ENCODE measurements at places on chromosomes 12 and 14.

- DNase-seq: no peak
Measured at GRCh38 chr14:24597403-24597802, 12.1 kb downstream of the GZMH start.

DNA sequence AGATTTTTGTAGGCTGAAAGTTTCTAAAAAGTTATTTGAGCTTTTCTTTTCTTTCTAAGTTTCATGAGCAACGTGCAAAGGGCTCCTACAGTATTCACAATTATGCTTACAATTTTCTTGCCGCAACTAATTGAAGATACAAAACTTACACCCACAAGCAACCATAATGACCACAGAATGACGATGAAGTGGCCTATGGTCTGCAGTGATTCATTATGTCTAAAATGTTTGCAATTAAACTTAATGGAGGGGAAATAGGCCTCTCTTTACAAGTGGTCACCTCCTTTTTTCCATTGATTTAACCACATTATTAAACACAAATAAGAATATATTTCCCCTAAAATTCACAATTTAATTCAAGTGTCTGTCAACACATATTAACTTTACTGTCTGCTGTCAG is 732.6 kb upstream of the FLRT2 start:
- DNase-seq: no peak

DNA sequence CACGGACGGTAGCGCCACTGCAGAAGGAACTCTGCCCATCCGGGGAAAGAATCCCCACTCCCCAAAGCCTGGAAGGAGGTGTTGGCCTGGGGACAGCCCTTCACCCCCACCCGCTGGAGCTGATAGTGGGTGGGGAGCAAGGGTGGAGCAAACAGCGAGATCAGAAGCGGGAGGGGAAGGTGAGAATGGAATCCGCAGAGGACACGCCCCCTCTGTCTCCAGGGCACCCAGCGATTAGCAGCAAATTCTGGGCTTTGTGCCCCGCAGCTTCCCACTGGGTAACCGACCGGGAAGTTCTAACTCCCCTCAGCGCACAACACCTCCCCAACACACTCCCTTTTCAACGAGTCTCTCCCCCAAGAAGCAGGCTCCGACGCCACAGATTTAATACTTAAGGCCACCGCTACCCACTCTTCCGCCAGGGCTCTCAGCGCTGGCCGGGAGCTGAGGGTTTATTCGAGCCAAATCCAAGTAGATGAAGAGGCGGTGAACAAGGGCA is 1.4 kb downstream of the SLC25A29 start:
- DNase-seq: no peak

GRCh38 chr12:66629138-66629870 is 49.6 kb downstream of the GRIP1 start:
- DNase-seq: no peak

- DNase-seq: no peak
Measured at GRCh38 chr12:106133136-106134087, 5.3 kb downstream of the NUAK1 start.
